ENCODE measurements at places on chromosomes 16 and 17. TPM values are rescaled to one million over a fixed set of nuclear protein-coding genes. Genes with fewer than 3 reads are reported as not detected.

ARHGDIA gene
- polyA plus RNA-seq = 140 TPM

SLC5A10 gene
- 0.15 TPM for polyA plus RNA-seq

DNA sequence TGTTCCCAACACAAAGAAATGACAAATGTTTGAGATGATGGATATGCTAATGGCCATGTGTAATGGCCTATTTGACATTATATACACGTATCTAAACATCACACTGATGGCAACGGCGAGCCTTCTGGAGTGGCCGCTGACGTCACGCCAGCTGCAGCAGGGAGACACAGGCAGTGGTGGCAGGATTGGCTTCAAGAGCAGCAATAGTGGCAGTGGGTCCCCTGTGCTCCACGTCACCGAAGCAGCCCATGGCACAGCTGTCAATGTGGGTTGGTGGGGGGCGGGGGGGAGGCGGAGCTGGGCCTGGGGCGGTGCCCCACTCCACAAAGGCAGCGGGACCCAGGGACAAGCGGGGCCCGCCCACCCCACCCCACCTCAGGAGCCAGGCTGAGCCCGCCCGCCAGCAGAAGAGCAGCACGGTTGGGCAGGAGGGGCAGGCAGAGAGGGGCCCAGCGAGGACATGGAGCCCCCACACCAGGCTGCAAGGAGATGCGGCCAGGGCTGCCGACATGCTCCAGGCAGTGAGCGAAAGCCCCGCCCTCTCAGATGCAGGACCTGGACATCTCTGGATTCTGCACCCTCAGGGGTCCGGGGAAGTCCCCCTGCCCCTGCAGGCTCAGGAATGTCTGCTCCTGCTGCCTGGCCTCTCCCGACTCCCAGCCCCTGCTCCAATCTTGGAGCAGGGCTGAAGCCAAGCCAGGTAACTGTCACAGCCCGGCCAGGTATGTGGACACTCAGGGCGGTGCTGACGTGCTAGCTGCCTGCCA is 64.6 kb downstream of the USP32 start:
- DNase-seq = no peak

DNA sequence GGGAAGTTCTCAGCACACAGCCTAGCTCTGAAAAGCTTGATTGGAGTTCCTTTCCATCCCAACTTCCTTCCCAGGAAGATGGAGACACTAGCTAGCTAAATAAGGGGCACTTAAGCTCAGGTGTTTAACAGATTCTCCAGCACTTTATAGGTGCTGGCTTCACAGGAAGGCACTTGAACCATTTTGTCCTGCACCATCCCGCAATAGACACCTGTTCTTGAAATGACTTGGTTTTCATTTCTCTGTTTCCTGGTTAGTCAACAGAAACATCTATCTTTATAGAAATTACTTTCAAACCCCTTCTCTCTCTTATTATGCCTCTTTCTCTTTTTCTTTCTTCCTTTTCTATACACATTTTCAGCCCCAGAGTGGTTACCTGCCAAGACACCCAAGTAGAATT is 409.9 kb upstream of the ZFHX3 start:
- DNase-seq = no peak

GRCh38 chr17:74873874-74874614 is 1.2 kb upstream of the FDXR start:
- no peak for DNase-seq

- DNase-seq = no peak
Observed at GRCh38 chr17:2637422-2637821, 44.0 kb downstream of the PAFAH1B1 start.

GRCh38 chr16:67651847-67652246 is 6.9 kb downstream of the CARMIL2 start:
- DNase-seq = no peak

PRSS36 gene
- polyA plus RNA-seq = 1.3 TPM

MT1F gene
- polyA plus RNA-seq = 42.4 TPM

- no peak for DNase-seq
Observed at GRCh38 chr16:84751947-84752346, 52.1 kb downstream of the USP10 start.

DNA sequence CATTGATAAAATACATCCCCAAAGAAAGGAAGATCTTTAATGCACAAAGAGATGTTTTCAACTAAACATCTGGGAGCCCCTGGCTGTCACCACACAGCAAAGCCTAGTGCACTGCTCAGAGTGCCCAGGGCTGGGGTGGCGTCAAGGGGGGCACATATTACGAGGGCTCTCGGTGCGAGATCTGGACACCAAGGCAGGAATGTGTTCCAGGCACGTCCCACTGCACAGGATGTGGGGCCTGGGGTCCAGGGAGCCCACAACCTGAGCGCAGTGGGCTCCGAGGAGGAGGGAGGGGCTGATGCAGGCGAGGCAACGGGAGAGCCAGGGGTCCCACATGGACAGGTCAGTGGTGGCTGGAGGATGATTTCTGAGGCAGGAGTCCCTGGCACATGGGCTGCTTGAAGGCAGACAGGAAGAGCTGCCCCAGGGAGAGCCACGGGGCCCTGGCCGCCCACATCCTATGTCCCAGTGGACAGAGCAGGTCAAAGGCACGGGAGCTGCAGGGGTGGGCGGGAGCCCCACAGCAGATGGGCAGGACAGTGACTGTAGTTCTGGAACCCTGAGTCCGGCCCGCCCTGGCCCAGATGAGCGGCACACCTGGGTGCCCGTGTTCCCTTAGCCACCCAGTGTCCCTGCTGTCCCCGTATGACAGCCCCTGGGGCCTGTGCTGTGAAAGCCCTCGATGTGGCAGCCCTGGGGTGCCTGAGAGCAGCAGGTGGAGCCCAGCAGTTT is 56.4 kb downstream of the ZNF778 start:
- DNase-seq = no peak

SLC7A5 gene
- 3.3 TPM for polyA plus RNA-seq
